Left cardiac atrium (tissue), 4 donors: ENCODE measurements at places on chromosomes 7 and 10. TPM values are rescaled to one million over a fixed set of nuclear protein-coding genes. Genes with fewer than 3 reads are reported as not detected.

- no peak for DNase-seq
Observed at GRCh38 chr10:44752451-44753441, 158.4 kb upstream of the TMEM72 start.

DNA sequence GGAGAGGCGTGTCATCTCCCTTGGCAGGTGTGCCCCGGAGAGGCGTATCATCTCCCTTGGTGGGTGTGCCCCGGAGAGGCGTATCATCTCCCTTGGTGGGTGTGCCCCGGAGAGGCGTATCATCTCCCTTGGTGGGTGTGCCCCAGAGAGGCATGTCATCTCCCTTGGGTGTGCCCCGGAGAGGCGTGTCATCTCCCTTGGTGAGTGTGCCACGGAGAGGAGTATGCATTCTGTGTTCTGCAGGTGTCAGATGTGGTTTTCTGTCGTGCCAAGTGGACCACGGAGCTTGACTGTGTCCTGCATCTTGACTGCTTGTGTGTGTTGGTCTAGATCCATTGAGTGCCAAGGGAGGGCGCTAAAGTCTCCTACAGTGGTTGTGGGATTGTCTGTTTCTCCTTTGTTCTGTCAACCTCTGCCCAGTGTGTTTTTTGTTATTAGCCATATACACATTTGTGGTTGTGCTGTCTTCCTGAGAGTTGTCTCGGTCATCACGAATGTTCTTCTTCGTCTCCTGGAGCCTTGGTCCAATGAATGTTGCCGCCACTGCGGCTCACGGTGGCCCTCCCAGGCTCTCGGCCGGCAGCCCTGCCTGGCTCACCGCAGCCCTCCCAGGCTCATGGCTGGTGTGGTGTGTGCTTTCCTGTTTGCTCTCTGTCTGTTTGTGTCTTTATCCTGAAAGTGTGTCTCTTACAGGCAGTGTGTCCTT lies 96.8 kb downstream of the INPP5A start:
- DNase-seq: peak; percentile 15

DNA sequence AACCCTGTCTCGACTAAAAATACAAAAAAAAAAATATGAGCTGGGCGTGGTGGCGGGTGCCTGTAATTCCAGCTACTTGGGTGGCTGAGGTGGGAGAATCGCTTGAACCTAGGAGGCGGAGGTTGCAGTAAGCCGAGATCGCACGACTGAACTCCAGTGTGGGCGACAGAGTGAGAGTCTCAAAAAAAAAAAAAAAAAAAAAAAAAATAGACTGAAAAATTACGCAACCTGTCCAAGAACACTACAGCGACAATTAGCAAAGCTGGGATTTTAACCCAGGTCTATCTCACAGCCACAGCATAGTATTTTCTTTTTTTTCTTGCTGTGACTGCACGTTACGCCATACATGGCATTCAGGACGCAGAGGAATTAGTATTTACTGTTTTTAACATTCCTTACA lies 1.1 kb upstream of the RABGEF1 start:
- DNase-seq: no peak

GRCh38 chr7:87216701-87217508 lies 2.6 kb downstream of the TMEM243 start:
- no peak for DNase-seq

DNA sequence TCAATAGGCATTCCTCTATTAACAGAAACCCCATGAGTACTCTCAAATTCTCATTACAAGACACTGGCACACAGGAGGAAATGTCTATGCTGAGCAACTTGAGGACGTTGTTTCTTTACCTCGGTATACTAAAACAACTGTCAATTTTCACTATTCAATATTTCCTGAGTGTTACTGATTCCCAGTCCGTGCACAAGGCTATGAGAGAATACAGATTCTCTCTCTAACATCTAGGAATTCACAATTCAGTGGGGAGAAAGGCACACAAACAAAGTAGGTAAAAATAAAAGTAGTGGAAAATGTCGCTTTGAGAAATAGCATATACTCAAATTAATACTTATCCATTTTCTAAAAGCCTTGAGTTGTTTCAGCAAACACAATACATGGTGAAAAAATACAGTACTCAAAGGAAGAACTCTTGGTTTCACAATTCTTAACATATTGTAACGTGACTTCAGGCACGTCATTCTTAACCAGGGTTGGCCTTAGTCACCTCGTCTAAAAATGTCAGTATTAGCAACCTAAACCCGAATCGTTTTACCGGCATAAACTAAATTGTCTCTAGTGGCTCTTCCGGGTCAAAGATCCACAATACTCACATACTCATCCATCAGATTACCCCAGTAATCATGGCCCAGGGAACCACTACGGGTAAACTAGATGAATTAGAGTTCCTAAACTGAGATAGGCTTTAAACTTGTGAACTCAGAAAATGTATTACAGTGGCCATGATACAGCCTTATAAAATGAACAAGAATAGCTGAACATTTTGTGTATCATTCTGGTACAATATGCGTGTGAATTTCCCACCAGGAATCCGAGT lies 1.5 kb downstream of the IPMK start:
- no peak for DNase-seq

DNA sequence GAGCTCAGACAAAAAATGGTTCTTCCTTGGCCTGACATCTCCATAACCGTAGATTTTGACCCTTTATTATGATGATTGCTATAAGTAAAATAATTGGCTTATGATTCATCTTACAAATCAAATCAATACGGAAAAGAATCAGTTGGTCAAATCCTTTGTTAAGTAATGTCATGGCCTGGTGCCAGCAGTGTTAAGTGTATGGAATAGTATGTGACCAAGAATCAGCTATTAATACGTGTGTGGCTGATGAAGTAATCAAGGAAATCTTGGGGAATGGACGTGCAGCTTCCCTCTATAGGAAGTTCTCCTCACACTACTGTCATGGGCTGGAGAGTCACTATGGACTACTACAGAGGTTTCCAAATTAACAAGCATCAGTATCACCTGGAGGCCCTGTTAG lies 230.6 kb downstream of the TWIST1 start:
- no peak for DNase-seq

OPALIN gene
- total RNA-seq: not detected

DNA sequence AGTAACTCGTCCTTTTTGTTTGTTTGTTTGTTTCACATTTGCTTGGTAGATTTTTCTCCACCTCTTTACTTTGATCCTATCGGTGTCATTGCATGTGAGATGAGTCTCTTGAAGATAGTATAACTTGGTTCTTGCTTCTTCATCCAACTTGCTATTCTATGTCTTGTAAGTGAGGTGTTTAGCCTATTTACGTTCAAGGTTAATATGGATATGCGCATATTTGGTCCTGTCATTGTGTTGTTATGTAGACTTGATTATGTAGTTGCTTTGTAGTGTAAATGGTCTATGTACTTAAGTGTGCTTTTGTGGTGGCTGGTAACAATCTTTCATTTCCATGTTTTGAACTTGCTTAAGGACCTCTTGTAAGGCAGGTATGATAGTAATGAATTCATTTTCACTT lies 192.8 kb upstream of the MAGI2 start:
- no peak for DNase-seq

MRPS24 gene
- total RNA-seq: 125 TPM

- DNase-seq: no peak
Observed at GRCh38 chr7:25894002-25894901, 257.7 kb upstream of the NFE2L3 start.

UNCX gene
- not detected for total RNA-seq

- no peak for DNase-seq
Observed at GRCh38 chr7:78323118-78323517, 524.5 kb downstream of the PHTF2 start.

DNA sequence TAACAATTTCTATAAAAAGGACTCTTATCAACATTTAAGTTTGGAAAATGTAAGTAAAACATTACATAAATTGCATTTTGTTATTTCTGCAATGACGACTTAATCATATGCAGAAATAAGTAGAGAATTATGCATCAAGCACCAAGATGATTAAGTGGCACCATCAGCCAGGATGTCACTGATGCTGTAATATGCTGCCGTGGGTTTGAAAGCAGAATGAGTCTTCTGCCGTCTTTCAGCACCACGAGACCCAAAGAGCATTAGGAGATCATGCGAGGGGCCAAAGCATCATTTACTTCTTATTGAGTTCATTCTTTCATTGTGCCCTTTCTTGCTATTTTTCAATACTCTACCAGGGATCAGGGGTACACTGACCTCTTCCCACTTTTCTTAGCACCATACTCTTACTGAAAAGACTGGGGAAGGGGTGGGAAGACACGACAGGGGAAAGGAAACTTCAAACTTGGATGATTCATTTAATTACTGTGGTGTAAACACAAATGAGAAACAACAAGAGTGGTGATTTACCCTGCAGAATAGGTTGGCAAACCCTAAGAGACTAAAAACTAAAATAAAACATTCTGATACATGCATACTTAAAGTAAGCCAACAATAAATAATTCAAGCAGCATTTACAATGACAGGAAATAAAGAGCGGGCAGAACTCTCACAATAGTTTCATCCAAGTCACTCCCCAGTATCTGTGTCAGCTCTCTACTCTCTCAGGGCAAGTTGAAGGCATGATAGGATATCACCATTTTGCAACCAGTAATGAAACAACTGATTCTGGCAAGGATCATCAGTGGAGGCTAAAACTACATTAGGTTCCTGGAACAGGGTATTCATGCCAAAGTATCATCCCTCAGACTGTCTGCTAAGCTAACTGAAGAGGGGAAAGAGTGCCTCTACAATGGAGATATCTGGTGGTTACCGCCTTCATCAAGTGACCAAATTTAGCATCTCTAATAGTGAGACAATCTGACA lies 70.8 kb downstream of the CUL2 start:
- no peak for DNase-seq

DNA sequence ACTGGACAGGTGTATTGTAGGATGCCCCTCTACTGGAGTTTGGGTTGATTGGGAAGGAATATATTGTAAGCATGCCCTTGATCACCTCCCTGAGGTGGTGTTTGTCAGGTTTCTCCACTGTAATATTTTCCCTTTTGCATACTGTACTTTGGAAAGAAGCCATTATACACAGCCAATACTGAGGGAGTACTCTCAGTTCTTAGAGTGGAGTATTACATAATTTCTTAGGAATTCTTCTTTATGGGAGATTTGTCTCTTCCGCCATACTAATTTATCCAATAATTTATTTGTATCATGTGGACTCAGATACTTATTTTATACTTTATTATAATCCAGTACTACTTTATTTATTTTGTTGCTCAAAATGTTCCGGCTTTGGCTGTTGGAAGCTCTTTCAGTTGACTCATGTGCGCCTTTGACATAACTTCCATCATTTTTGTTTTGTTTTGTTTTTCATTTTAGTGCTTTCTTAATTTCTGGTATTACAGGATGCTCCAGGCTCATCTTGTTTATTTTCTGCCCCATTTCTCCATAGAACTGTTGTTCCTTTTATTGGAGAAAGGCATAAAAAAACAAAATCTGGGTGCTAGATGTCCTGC lies 29.7 kb downstream of the MKLN1 start:
- no peak for DNase-seq

ABI1 gene
- total RNA-seq: 26.7 TPM

DNA sequence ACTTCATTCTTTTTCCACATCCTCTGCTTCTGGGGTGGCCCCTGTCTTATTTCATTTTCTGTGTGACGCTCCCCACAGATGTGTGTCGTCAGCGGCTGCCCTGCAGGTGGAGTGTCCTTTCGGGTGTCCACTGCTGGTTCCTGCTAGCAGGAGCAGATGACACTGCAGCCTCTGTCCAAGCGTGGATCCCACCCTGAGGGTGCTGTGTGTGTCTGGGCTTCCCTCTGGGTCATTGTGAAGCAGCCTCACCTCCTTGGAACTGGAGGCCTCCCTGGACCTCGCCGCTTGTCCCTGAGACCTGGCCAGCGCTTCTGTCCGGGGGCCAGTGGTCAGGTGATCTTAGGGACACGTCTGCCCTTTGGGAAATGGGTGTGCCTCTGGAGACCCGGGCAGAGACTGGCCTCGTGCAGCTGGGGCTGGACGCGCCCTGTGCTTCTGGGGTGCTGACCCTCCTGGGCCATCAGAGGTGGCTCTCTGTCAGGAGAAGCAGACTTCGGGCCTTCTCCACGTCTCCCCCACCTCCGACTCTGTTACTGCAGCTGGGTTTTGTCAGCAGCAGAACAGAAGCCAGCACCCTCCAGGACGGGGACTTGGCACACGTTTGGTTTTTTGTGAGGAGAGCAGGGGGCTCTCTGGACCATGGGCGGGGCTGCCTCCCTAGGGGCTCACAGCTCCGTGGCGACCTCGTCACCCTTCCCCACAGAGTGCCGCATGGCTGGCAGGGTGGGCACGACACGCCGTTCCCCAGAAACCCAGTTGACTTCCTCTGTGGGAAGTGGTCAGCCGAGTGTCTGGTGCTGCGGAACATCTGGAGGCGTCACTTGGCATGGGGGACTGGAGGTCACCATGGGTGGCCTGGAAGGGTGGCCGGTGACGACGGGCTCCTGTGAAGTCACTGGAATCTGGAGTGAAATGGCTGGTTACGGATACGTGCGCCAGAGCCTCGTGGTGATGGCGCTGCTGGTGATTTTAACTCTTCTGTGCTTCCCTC lies 48.4 kb downstream of the INPP5A start:
- peak; percentile 56 for DNase-seq

- no peak for DNase-seq
Observed at GRCh38 chr7:83065714-83066113, 97.0 kb downstream of the PCLO start.

- no peak for DNase-seq
Observed at GRCh38 chr7:42868480-42868879, 43.4 kb downstream of the C7orf25 start.

TMEM229A gene
- total RNA-seq: not detected

DNA sequence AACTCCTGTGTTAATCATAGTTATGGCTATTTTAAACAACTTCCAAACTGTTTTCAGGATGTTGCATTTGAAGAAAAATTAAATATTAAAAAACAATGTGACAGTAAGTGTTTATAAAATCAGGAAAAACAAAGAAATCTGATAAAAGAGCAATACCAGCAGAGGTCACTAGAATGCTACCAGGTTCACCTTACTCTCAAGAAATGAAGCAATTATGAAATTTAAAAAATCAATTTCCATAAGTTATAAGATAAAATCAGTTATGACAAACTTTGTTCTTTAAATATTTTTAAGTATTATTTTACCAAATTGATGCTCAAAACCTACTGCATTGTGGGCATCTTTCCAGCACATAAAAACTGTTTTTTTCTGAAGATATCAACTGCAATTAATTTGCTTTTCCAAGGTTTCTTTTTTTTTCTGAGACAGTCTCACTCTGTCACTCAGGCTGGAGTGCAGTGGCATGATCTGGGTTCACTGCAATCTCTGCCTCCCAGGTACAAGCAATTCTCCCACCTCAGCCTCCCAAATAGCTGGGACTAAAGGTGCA lies 50.7 kb upstream of the RHEB start:
- no peak for DNase-seq

- no peak for DNase-seq
Observed at GRCh38 chr7:41769162-41769561, 66.3 kb upstream of the INHBA start.

DNA sequence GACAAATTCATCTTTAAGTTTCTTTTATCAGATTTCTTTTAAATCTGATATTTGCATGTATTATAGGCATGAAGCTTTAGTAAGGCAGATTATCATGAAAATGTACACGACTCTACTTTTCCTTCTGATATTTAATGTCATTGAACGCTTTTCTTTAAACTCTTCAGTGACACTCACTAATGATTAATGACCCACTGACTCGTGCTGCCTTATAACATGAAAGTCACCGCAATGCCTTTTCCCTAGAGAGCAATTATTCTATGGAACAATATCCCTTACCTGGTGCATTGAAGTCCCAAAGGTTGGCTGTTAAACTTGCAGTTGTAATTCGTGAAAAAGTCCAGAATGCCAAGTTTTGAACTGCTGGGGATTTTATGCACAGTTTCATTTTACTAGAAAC lies 33.4 kb upstream of the HGF start:
- DNase-seq: no peak

PLEKHS1 gene
- not detected for total RNA-seq

BUB3 gene
- 41.3 TPM for total RNA-seq

HABP2 gene
- not detected for total RNA-seq
